MG63 (cell line): ENCODE measurements at places on chromosomes 11 and 22.

- DNase-seq: peak; percentile 97
These were observed 63.2 kb upstream of the RRAS2 start for GRCh38 chr11:14422052-14422813.

GRCh38 chr22:19707347-19708290, 6.7 kb upstream of the SEPTIN5 start:
- DNase-seq: no peak

- no peak for DNase-seq
These were observed 291.8 kb upstream of the DDI1 start for GRCh38 chr11:103744496-103745153.

GRCh38 chr11:11612439-11612838, 9.4 kb downstream of the GALNT18 start:
- no peak for DNase-seq

DNA sequence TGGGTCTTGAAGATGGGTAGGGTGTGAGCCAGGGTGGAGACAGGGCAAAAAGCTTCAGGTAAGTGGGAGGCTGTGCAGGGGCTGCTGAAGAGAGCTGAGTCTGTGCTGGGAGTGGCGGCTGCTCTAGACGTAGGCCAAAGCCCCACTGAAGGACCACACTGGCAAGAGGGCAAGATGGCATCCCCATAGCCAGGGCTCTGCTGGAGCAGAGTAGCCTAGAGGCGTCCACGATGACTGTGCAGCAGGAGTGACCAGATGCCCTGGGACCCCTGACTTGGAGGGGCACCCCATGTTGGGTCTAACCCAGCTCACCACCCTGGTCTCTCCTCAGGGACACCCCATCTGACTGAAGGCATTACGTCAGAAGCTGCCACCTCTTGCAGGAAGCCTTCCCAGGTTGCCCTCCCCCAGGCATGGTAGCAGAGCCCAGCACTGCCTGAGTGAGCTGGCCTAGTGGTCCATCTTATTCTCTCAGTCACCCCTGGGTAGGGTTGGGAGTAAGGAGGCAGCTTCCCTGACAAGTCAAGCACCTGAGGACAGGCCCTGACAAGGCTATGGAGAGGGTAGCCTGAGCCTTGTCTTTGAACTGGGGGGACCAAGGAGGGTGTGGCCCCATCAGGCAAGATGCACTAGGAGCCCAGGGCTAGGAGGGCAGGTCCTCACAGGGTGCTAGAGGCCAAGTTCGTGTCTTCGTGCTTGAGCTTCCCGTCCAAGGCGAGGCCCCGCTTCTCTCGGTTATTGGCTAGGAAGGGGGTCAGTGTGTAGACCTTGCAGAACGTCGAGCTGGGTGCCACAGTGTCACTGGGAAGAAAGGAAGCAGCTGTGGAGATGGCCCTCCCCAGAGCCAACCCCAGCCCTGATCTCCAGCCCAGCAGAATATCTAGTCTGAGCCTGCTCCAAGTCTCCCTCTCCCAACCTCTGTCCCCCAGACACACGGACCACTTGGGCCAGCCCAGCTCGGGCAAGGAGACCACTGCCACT, 33.1 kb downstream of the TPBGL start:
- no peak for DNase-seq
